ENCODE measurements at places on chromosomes 6 and 20.

- DNase-seq: no peak
These were observed 136.4 kb upstream of the PTPN1 start for GRCh38 chr20:50373674-50374286.

GRCh38 chr20:45394221-45395113 lies 13.6 kb upstream of the DBNDD2 start:
- no peak for DNase-seq

- no peak for DNase-seq
These were observed 516.7 kb upstream of the RNF217 start for GRCh38 chr6:124445581-124445980.

DNA sequence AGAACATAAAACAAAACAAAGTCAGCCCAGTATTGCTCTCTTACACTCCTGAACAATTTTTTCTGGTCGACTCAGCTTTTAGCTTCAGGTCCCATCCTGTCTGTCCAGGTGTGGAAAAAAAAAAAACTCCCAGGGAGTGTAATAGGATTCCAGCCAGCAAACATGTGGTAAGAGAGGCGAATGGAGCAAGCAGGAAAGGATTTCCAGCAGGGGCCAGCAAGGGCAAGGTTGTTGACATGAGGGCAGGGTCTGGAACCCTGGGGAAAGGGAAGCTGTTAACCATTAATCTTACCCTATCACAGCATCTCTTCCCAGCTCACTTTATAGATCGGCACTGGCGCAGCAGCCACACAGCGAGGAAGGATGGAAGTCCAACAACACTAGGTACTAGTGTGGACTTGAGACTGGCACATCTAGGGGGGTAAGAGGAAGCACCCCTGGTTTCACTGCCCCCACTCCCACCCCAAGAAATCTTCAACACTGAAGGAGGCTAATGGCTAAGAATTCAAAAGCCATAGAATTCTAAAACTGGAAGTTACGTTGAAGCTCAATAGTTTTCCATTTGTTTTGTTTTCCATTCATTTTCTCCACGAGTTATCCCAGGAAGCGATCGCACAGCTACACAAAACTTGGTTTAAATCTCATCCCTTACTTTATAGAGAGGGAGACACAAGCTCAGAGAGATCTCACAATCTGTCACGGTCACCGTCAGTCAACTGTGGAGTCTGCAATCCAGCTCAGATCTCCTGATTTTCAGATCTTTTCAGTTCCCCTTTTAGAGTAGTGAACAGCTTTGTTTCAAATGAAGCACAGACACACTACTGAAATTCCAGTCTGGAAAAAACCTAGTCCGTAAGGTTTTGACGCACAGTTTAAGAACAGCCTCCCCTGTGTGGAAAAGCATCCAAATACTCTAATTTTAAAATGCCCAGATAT lies 53.3 kb downstream of the SLC22A23 start:
- DNase-seq: no peak

Measured in activated CD4-positive, alpha-beta T cell treated with anti-CD3 and anti-CD28 coated beads, Interleukin-2, amount 50 U/mL, for 48 hours (primary cell).